ENCODE measurements at places on chromosomes 1 and 21. TPM values are rescaled to one million over a fixed set of nuclear protein-coding genes. Genes with fewer than 3 reads are reported as not detected.

Gene TDRD10
- not detected for total RNA-seq

Gene PGLYRP4
- total RNA-seq = not detected

Gene PFKFB2
- 5.3 TPM for total RNA-seq

Gene AGRN
- total RNA-seq = 155 TPM

Gene BCL2L15
- under 0.01 TPM for total RNA-seq

Gene PKLR
- total RNA-seq = not detected

Gene LCE1C
- total RNA-seq = not detected

Gene AGT
- 0.14 TPM for total RNA-seq

Gene CD1E
- not detected for total RNA-seq

Gene THEM4
- 8.8 TPM for total RNA-seq

Gene SLC6A9
- total RNA-seq = 70.0 TPM

Gene GUCA2B
- total RNA-seq = not detected

Gene COL6A1
- 1,721 TPM for total RNA-seq

Gene TFF3
- total RNA-seq = not detected

All from placental pericyte (primary cell).